ENCODE measurements at places on chromosomes 12 and 14. TPM values are rescaled to one million over a fixed set of nuclear protein-coding genes. Genes with fewer than 3 reads are reported as not detected.

DNA sequence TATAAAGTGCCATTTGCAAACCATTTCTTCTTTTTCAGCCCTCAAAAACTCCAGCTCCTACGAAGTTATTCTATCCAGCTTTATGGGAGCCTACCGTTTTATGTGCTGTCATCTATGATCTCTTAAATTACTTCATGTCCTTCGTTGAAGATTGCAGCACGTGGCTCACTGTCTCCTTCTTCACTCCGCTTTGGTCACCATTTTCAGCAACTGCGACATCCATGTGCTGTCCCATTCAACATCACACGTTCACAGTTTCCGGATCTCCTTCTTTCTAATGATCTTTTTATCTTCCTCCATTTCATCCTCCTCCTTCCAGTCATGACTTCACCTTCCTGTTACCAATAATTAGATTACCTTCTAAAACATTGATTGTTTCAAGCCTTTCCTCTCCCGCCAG lies 143.3 kb upstream of the KRAS start:
- H3K4me1 ChIP-seq = no peaks in the 10 kb centered on the region
- H3K36me3 ChIP-seq = no peaks in the 10 kb centered on the region
- H3K27me3 ChIP-seq = no peaks in the 10 kb centered on the region
- no peak overlapping the region for H3K27ac ChIP-seq
- no peak for DNase-seq

DNA sequence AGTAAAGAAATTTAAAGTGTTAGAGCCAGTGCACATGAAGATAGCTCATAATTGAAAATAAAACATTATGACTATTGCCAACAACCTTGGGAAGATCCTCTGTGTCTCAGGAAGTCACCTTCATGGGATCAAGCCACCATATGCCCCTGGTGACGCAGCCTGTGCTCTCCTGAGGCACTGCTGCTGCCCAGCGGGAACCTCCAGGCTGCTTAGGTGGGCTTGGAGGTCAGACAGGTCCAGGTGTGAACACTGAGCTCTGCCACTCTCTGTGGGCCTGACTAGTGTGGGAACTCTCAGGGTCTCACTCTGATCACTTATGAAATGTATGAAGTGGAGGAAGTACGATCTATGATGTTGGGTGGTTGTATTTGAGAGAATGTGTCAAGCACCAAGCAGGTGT lies 16.7 kb downstream of the SLC35E3 start:
- no peaks in the 10 kb centered on the region for H3K27me3 ChIP-seq
- H3K36me3 ChIP-seq = peaks cover 31% of the 10 kb centered on the region
- H3K4me1 ChIP-seq = peaks cover 7% of the 10 kb centered on the region
- H3K27ac ChIP-seq = no peak overlapping the region
- no peak for DNase-seq

KLHDC1 gene
- not detected for total RNA-seq

DNA sequence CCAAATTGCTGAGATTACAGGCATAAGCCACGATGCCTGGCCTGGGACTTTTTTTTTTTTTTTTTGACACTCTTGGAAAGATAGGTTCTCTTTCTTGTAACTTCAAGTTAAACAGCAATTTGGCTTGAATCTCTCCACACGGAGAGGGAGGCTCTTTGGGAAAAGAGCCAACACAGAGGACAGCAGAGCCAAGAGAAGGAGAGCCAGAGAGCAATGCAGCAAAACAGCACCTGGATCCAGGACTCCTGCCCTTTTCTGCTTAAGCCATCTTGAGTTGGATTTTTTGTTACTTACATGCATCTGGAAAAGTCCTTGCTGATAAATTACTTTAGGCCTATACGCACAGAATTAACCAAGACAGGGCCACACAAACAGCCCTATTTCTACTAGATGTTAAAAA lies 176.8 kb downstream of the APAF1 start:
- H3K4me1 ChIP-seq = peaks cover 51% of the 10 kb centered on the region
- no peaks in the 10 kb centered on the region for H3K36me3 ChIP-seq
- DNase-seq = no peak
- H3K27ac ChIP-seq = peak overlapping the region; percentile 56

DNA sequence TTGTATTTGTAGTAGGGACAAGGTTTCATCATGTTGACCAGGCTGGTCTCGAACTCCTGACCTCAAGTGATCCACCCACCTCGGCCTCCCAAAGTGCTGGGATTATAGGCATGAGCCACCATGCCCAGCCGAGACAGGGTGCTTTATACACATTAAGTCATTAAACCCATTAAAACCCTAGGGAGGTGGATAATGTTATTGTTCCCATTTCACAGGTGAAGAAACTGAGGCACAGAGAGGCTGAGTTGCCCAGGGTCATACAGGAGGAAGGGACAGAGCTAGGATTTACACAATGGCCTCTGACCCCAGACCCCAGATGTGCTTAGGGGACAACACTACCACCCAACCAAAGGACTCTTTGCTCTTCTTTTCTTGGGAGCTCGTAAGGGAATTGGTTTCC lies 51.0 kb upstream of the RIN3 start:
- DNase-seq = no peak
- H3K27ac ChIP-seq = no peak overlapping the region
- peaks cover 15% of the 10 kb centered on the region for H3K4me1 ChIP-seq
- no peak overlapping the region for H3K4me3 ChIP-seq
- no peaks in the 10 kb centered on the region for H3K27me3 ChIP-seq

GRCh38 chr12:50086148-50086547 lies 1.0 kb downstream of the SMARCD1 start:
- peaks cover 18% of the 10 kb centered on the region for H3K4me1 ChIP-seq
- H3K27me3 ChIP-seq = peaks cover 16% of the 10 kb centered on the region
- H3K4me3 ChIP-seq = peak overlapping the region; percentile 89
- DNase-seq = no peak
- H3K27ac ChIP-seq = peak overlapping the region; percentile 89

DNA sequence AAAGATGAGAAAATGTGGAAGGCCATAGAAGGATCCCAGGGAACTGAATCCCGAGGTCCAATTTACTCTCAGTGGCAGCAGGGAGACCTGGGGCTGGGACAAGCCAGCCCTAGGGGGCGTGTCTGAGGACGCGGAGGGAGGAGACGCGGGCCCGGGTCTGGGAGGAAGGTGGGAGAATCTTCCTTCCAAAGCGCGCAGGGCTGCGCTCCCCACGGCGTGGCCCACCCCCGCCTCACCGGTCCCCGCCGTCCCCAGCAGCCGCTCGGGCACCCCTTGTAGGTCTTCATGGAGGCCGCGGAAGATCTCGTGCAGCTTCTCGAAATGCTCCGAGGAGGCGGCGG lies 323 bp downstream of the VTI1B start:
- H3K27me3 ChIP-seq = no peaks in the 10 kb centered on the region
- peak overlapping the region; percentile 80 for H3K4me3 ChIP-seq
- H3K36me3 ChIP-seq = peaks cover 23% of the 10 kb centered on the region
- peaks cover 23% of the 10 kb centered on the region for H3K4me1 ChIP-seq
- peak overlapping the region; percentile 87 for H3K27ac ChIP-seq
- peak; percentile 81 for DNase-seq

- peaks cover 21% of the 10 kb centered on the region for H3K4me1 ChIP-seq
- no peak for DNase-seq
- peaks cover 99% of the 10 kb centered on the region for H3K27me3 ChIP-seq
- H3K36me3 ChIP-seq = no peaks in the 10 kb centered on the region
- H3K27ac ChIP-seq = no peak overlapping the region
Measured at GRCh38 chr12:53935383-53936341, 3.0 kb upstream of the HOXC13 start.
